ENCODE measurements at places on chromosomes 16 and 17.

- DNase-seq = no peak
These were observed 349.2 kb upstream of the HSBP1 start for GRCh38 chr16:83458612-83459011.

GRCh38 chr17:74573169-74573568, 5.9 kb upstream of the CD300H start:
- no peak for DNase-seq

GRCh38 chr17:73030995-73031394, 61.5 kb downstream of the SLC39A11 start:
- DNase-seq = no peak

DNA sequence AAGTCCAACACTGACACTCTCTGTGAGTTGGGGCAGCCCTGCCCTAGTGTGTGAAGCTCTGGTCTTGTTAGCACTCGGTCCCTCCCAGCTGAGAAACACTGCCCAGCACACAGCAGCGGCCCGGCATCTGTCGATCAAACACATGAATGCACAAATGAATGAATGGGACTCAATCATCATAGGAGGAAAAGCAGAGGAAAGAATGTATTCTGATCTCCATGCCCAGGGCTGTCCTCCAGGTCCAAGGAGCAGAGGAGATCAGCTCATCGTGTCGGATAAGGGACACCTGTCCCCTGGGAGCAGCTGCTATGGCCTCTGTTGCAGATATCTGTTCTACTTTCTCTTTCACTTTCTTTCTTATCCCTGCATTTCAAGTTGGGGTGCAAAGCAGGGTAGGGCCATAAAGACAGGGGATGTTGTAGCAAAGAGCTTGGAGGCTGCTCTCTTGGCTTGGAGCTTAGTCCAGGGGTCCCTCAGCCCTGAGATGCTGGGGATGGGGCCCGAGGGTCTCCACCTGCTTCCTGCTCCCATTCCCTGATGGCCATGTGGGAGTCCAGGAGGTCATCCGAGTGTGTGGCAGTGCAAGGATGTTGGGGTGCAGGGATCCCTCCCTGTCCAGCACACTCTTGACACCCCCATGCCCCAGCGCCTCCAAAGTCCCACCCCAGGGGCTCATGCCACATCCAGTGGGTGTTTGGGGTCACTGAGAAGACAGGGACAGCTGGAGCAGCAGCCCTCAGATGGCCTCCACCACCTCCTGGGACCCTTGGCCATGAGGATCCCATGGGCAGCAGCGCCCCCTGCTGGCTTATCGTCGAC, 88.2 kb downstream of the IRF8 start:
- DNase-seq = peak; percentile 25

GRCh38 chr16:30179195-30179594, 4.2 kb upstream of the CORO1A start:
- no peak for DNase-seq

- no peak for DNase-seq
These were observed 8.7 kb upstream of the ZNF469 start for GRCh38 chr16:88373927-88374492.

DNA sequence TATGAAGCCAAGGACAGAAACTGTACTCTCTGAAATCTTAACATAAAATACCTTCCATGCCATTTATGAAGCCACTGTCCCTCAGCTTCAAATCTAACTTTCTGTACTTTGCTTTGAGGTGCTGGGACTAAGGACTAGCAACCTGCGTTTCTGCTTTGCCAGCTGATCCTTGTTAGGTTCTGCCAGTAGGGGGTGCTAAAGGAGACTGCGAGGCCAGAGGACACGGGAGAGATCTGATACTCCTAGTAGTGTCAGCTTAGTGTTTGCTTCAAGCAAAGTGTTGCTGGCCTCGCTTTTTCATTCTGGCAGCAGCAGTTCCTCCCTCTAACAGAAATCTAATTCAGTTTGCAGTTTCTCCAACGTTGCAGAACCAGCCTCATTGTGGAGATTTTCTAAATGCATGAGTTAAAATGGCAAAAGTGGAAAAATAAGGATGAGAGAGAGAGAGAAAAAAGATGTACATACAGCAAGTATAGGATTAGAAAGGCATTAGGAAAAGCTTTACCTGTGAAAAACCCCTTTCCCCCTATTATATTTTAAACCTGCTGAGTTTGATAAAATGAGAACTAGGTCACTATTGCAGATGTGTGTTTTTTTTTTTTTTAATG, 297.5 kb downstream of the CA10 start:
- peak; percentile 0 for DNase-seq

GRCh38 chr17:69141431-69142174, at the start of gene ABCA6:
TSS of gene ABCA6 (minus strand) at chr17:69141895. CDS start at chr17:69140703, 1,192 bp downstream.
- DNase-seq = no peak

- DNase-seq = no peak
These were observed 37.5 kb downstream of the ADCY7 start for GRCh38 chr16:50303605-50304466.

DNA sequence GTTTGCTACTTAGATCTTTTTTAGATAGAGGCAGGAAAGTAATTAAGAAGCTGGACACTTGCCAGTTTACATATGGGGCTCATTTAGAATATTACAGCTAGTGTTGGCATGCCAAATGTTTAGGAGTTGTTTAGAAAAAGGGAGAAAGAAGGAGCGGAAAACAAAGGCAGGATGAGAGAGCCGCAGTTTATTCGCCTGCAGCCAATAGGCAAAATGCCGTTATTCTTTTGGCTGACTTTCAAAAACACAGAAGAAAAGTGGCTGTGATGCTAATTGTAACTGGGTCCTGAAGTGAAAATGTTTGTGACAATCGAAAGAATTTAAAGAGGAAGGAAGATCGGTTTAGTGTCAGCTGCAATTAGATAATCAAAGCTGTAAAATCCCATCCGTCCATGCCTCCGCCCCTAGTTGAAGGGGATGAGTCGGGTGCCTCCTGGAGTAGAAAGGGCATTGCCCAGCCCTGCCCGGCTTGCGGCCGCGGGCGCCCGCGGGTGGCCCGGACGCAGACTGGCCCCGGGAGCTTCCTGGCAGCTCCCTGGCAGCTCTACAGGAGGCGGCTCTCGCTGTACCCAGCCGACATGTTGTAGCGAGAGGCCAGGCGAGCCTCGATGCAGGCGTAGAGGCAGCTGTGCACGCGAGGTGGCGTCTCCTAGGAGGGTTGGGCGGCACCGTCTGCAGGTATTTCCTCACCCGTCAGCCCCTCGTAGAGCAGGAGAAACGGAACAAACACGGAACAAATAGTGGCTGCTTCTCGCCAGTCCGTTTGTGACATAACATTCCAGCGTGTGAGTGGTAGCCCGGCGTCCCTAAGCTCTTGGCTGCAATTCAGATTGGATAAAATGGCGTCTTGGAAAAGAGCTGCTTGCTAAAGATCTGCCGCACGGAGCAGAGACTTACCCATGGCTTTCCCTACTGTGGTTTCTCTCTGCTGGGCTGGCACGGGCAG, 82.2 kb downstream of the TNRC6C start:
- no peak for DNase-seq

GRCh38 chr16:53787423-53787822, 83.5 kb downstream of the FTO start:
- no peak for DNase-seq

DNA sequence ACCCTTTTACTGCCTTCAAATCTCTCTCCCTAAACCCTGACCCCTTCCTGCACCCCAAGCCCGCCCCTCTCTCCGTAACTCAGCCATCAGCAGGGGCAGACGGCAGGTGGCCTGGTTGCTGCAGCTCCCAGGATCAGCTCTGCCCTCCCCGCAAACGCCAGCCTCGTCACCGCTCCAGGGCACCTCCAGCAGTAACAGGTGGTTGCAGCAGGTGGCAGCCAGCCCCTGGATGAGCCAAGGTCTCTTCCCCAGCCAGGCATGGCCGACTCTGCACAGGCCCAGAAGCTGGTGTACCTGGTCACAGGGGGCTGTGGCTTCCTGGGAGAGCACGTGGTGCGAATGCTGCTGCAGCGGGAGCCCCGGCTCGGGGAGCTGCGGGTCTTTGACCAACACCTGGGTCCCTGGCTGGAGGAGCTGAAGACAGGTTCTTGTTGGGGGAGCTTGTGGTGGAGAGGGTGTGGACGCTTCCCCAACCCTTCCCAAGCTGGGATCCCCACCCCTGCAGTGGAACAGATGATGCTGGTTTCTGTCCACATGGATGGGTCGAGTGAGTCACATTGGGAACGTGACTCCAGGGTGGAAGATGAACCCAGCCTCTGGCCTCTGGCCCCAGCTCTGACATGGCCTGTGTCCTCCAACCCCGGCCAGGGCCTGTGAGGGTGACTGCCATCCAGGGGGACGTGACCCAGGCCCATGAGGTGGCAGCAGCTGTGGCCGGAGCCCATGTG, 558 bp downstream of the HSD3B7 start:
- DNase-seq = no peak

GRCh38 chr17:44112284-44113280, 10.9 kb downstream of the HDAC5 start:
- DNase-seq = no peak

DNA sequence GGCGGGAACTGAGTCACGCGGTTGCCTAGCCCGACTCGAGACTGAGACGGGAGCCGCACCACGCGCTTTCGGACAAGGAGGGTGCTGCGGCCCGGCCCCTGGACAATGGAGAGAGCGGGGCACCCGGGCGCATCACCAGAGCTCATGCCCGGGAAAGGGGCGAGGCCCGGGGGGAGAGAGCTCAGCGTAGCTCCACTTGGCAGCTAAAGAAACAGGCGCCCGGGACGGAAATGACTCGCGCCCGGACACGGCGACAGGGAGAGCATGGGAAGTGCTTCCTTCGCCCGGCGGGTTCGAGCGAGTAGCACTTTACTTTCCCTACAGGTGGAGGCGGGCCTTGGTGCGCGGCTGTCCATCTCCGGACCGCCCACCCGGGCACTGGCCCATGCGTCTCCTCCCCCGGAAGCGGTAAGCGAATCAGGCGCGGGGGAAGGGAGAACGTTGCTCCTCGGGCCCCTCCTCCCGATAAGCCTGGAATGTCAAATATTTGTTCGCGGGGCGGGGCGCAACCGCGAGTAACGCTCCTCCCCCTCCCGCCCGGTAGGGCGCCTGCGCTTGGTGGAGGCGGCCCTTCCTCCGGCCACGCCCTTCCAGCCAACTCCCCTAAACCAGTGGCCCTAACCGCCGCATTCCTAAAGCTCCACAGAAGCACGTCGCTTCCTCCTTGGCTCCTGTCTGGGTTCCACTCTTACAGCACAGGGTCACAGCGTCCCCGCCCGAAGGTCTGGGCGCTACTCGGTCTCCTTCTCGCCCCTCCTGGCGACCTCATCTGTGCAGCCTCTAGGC, 1.5 kb upstream of the ESRP2 start:
- no peak for DNase-seq

DNA sequence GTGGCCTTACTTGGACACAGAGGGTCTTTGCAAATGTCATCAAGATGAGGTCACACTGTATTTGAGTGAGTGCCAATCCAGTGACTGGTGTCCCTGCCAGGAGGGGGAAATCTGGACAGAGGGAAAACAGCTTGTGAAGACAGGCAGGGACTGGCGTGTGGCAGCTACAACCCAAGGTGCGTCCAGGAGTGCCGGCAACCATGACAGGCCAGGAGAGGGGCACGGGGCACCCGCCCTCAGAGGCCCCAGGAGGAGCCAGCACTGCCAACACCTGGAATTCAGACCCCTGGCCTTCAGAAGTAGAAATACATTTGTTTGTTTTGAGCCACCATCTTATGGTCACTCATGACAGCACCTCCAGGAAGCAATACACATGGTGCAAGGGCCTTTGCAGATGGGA, 225.7 kb downstream of the CPPED1 start:
- DNase-seq = no peak

DNA sequence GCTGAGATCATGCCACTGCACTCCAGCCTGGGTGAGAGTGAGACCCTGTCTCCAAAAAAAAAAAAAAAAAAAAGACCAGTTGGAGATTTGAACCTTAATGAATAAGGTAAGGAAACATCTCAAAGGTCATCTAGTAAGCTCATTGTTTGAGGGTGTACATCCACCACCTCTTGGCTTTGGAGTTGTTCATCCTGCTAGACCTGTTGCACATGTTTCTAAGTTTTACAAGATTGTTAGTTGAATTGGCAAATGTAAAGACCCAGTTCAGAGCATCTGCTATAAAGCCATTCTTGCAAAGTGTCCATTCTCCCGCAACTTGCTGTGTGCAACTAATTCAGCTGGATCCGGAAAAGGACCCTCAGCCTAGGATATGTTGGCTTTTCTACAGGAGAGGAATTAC, 1.5 kb downstream of the PSMD7 start:
- no peak for DNase-seq

DNA sequence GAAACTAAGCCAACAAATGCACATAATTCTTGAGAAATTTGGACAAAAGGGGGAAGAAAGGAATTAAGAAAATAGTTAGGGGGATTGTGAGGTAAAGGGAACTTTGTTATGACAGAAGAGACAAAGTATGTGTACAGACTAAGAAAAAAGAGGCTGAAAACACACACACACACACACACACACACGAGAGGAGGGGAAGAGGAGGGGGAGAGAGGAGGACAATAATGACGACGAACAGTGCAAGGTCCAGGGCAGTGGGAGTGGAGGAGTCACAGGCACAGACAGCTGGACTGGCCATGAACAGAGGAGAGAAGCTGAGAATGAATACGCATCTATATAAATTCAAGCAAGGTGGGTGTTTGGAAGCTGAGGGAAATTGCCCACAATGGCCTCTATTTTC, 44.6 kb downstream of the MARVELD3 start:
- no peak for DNase-seq

All from KG1 (cell line).